ENCODE measurements at places on chromosomes 4 and X. TPM values are rescaled to one million over a fixed set of nuclear protein-coding genes. Genes with fewer than 3 reads are reported as not detected.

PCDH7 gene
- 78.5 TPM for total RNA-seq

LEF1 gene
- total RNA-seq = not detected

DRD5 gene
- total RNA-seq = not detected

EPHA5 gene
- total RNA-seq = 0.52 TPM

STBD1 gene
- total RNA-seq = 7.1 TPM

KLB gene
- not detected for total RNA-seq

SH3BP2 gene
- 14.7 TPM for total RNA-seq

KDR gene
- 0.16 TPM for total RNA-seq

ADH7 gene
- not detected for total RNA-seq

CNGA2 gene
- total RNA-seq = not detected

DUX4 gene
- total RNA-seq = not detected

TGIF2LX gene
- not detected for total RNA-seq

FAT4 gene
- 14.9 TPM for total RNA-seq

PPP1R2C gene
- not detected for total RNA-seq

BTC gene
- total RNA-seq = 0.63 TPM

POLN gene
- 4.1 TPM for total RNA-seq

FAM184B gene
- total RNA-seq = not detected

MAGEE2 gene
- total RNA-seq = not detected

CXCL3 gene
- total RNA-seq = 0.86 TPM

SASH3 gene
- total RNA-seq = not detected

FAT1 gene
- 121 TPM for total RNA-seq

ANK2 gene
- 284 TPM for total RNA-seq

ZIC3 gene
- not detected for total RNA-seq

CLDN22 gene
- total RNA-seq = not detected

NEIL3 gene
- 1.3 TPM for total RNA-seq

HSD17B13 gene
- total RNA-seq = under 0.01 TPM

REPS2 gene
- total RNA-seq = 0.52 TPM

ODAPH gene
- total RNA-seq = not detected

TASL gene
- total RNA-seq = not detected

SMIM10L2A gene
- total RNA-seq = 0.17 TPM

UGT2A1 gene
- not detected for total RNA-seq

GPR119 gene
- total RNA-seq = not detected

CPLX1 gene
- not detected for total RNA-seq

SLC34A2 gene
- total RNA-seq = not detected

PPARGC1A gene
- 0.69 TPM for total RNA-seq

GRIA3 gene
- 2.1 TPM for total RNA-seq

GYG2 gene
- 2.6 TPM for total RNA-seq

SLC10A3 gene
- 11.3 TPM for total RNA-seq

IL21 gene
- total RNA-seq = not detected

MAGEB2 gene
- total RNA-seq = not detected

MXRA5 gene
- 11.3 TPM for total RNA-seq

SMIM9 gene
- total RNA-seq = not detected

CXCL1 gene
- total RNA-seq = 1.5 TPM
